ENCODE measurements at places on chromosomes 7 and 10.

- no peak for DNase-seq
These were observed 3.5 kb upstream of the MGAM start for GRCh38 chr7:141992156-141992555.

DNA sequence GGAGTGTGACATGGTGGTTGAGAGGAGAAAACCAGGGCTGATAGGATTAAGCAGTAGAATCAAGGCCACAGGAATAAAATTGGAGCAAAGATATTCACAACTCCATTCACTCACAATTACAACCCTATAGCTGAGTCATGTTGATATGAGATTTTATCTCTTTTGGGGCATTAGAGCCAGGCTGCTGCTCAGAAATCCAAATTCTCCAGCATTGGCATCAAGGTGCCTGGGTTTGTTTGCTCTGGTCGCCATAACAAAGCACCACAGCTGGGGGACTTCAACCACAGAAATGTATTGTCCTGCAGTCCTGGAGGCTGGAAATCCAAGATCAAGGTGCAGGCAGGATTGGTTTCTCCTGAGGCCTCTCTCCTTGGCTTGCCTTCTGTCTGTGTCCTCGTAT lies 52.5 kb upstream of the GRB10 start:
- DNase-seq: no peak

DNA sequence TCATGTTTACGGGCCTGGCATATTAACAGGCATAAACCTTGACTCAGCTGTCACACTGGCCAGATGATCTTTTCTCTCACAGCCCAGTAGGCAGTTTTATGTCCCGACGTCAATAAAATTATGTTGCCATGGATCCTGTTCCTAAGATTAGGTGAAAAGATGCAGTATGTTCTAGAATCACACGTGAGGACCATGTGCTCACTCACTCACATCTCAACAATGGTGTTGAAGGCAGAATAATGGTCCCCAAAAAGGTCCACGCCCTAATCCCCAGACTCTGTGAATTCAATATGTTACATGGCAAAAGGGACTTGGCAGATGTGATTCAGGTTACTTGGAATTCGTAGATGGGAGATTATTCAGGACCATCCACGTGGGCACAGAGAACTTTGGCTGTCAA lies 3.5 kb downstream of the DOCK1 start:
- DNase-seq: no peak

DNA sequence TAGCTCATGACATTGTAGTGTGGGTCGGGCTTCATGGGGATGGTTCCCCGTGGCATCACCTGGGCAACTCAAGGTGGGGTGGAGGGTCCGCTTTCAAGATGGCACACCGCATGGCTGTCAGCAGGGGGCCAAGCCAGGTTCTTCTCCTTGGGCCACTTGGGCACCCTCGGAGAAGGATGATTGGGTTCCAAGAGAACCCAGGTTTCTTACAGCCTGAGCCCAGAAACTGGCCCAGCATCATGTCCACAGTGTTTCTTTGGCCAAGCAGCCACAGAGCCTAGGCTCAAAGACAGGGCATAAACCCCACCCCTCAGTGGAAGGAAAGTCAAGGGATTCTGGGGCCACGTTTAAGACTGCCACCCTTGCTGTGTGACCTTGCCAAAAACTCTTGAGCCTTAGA lies 110.6 kb downstream of the PTPN20 start:
- DNase-seq: no peak

DNA sequence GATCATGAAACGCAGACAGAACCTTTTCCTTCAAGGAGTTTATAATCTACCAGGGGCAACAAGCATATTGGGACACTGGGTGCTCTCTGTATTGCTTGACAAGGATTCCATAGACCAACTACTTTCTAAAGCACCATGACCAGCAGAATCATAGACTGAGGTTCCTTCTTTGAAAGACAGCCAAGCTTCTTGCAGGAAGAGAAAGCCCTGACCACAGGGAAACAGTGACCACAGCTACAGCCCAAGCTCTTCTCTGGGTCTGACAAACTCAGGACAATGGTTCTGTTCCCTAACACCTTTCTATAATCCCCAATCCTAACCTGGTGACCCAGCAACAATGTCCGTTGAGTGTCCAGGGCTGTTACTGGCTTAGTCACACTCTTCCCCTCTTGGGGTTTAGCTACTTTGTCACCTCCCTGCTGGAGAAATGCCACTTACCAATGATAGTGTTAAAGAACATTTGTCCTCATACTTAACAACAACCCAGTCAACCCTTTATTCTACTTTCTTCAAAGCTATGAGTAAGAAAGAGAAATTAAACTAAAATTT lies 155.7 kb downstream of the JAZF1 start:
- no peak for DNase-seq

- no peak for DNase-seq
These were observed 10.6 kb downstream of the ZYX start for GRCh38 chr7:143391462-143392404.

GRCh38 chr10:120600871-120601649 lies 144.0 kb downstream of the PLPP4 start:
- DNase-seq: no peak

DNA sequence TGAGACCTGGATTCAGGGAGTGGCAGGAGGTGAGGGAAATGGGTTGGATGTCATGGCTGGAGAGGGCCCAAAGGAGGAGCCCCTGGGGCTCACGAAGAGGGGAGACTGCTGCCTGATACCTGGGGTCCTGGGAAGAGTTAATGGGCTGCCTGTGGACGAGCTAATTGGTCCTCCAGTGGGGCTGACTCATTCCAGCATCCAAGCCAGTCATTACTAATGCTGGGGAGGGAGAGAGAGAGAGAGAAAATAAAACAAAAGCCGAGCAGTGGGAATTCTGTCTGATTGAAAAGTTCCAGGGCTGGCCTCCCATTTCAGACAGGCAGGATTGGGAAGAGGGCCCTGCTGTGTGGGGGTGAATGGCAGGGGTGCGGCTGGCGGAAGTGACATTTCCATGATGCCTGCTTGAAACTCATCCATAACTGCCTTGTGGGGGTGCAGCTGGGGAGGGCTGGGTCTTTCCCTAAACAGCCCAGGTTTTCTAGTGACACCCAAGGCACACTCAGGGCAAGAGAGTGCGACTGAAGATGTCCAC lies 297.8 kb downstream of the RPS24 start:
- DNase-seq: no peak
